ENCODE measurements at places on chromosomes 2 and 18.

GRCh38 chr2:188848887-188849435 is 125.2 kb upstream of the COL3A1 start:
- no peak for DNase-seq

DNA sequence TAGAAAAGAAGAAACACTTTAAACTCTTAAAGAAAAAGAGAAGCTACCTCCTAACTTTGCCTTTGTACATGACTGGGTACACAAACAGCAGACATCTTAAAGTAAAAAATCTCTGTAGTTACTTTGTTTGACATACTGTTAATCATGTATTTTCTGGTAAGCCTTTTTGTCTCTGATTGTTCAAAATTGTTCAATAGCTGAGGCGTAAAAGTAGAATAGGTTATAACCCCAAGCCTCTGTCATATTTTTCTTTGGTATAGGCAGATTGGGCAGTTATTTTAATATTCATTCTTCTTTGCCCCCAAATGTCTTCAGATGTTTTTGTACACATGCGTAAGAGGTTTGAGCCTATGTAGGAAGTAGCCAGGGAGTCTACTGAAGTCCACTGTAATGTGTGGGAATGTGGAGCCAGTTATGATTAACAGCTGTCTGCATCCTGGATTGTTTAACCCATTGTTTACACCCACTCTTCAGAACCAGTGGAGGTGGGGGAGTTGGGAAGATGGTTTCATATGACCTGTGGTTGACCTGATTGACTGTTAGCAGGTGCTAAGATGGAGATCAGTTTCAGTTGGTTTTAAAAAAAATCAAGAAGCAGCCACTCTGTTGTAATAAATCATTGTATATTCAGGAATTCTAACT is 150.5 kb downstream of the TANC1 start:
- DNase-seq, result no peak

- no peak for DNase-seq
These were observed 50.8 kb upstream of the MYCN start for GRCh38 chr2:15889442-15890123.

GRCh38 chr2:220315098-220315823 is 687.8 kb downstream of the SLC4A3 start:
- no peak for DNase-seq

GRCh38 chr2:241637795-241638660 is 535 bp downstream of the ATG4B start:
- no peak for DNase-seq

GRCh38 chr2:11406958-11407381 is 59.0 kb downstream of the E2F6 start:
- no peak for DNase-seq

DNA sequence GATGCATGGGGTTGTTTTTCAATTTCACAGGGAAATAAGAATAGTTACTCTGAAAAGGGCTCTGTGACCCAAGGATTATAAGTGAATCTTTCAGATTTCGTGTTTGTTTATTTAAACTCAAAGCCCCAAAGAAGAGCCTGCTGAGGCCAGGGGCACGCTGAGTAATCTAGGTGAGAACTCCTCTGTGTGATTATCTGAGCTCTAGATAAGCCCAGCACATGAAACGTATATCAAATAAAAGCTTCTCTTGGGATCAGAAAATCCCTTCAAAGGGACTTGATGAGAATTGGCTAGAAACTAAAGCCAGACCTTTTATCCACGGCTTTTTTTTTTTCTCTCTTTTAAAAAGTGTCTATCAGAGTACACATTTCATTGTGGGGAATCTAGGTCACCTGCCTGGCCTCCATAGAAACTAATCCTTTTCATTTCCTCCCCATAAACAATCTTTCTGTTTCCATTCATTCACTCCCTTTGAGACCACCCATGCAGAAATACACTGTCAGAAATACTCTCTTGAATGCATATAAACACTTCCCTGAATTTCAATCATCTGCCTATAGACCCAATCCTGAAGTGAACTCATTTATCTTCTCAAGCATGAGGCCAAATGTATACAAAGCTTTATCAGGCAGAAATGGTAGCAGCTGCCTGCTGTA is 137.4 kb downstream of the RIT2 start:
- DNase-seq, result no peak

- DNase-seq, result no peak
These were observed 57.7 kb downstream of the TTC32 start for GRCh38 chr2:19843992-19844515.

DNA sequence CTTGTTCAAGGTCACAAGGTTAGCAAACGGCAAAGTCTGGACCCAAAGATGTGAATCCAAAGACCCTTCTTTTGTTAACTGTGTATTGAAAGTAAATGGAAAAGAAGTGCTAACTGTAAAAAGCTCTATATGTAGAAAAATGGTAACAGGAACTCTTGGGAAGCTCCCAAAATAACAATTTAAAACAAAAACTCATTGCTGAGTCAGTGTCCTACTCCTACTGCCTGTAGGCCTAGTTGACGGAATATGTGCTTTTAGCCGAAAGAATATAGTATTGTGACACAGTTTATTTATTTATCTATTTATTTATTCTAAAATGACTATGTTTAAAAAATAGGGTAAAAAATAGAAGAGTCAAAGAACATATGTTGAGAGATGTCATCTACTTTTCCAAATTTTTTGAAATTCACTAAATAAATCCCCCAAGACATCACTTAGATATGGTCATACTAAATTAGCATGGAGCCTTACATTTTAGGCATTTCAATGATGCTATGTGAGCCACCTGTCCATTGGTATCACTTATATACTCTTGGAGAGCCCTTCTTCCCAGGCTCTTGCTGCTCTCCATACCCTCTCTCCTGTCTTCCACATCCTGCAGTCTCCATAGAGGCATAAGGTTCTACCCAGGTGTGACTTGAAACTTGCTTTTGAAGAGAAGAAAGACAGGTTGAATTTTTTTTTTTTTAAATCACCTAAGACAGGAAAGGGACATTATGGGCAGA is 13.7 kb downstream of the COL5A2 start:
- no peak for DNase-seq

- no peak for DNase-seq
These were observed 25.5 kb downstream of the CHST10 start for GRCh38 chr2:100391735-100392515.

DNA sequence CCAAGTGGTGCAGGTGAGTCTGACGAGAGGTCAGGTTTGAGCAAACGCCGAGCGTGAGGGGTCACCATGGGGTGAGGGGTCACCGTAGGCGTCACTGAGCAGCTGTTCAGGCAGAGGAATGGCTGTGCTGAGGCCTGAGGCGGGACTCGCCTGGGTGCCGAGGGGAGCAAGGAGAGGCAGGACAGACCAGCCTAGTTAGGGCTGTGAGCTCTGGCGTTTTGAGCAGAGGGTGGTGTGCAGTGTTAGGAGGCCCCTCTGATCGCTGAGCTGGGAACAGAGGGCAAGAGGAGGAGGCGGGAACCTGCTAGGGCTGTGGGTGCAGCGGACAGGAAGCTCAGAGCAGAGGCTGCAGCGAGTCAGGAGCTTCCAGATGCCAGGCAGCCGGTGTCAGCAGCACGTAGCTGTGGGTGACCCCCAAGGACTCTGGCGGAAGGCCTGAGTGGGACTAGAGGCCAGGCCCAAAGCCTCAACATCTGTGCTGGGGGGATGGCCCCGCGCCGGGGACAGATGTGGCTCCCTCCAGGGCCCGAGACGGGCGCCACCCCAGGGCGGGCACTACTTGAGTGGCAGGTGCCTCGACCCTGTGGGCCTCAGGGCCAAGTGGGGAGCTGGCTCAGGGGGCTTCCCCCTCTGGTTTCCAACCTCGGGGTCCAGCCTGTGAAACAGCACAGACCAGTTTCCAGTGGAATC is 55.7 kb downstream of the KCNG2 start:
- DNase-seq, result no peak

Data from stimulated activated naive CD8-positive, alpha-beta T cell treated with anti-CD3 and anti-CD28 coated beads, Interleukin-15, amount 100 ng/mL, for 72 hours (primary cell).